ENCODE measurements at places on chromosomes 3 and 15.

GRCh38 chr3:141055136-141055535 is 4.0 kb downstream of the SPSB4 start:
- no peak for DNase-seq

DNA sequence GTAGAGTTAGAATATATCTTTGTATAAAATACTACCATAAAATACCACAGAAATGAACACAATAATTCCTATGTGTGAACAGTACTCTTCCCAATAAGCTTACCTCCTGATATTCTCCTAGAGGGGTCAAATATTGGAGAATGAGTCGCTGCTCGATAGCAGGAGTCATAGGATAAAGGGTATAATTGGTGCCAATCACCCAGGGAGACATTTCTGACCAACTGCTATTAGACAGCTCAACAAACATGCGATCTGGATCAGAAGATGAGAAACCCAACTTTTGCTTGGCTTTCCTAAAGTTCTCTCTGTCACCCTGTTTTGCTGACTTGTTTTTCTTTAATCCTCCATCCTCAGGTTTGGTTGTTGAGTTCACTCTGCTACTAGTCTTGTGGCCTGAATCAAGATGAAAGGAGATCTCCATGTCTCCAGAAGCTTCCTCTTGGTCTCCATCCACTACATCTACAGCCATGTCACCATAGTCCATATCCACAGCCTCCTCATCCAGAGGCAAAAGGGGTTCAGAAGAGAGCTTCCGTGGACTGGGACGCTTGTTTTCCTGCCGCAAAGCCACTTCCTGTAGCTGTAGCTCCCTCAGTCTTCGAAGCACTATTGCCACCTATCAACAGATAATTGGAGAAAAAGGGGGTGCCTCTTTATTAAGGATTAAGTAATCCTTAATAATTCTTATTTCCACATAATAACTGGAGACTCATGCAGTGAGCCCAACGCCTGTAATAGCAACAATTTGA is 50.4 kb downstream of the RBM15B start:
- no peak for DNase-seq

DNA sequence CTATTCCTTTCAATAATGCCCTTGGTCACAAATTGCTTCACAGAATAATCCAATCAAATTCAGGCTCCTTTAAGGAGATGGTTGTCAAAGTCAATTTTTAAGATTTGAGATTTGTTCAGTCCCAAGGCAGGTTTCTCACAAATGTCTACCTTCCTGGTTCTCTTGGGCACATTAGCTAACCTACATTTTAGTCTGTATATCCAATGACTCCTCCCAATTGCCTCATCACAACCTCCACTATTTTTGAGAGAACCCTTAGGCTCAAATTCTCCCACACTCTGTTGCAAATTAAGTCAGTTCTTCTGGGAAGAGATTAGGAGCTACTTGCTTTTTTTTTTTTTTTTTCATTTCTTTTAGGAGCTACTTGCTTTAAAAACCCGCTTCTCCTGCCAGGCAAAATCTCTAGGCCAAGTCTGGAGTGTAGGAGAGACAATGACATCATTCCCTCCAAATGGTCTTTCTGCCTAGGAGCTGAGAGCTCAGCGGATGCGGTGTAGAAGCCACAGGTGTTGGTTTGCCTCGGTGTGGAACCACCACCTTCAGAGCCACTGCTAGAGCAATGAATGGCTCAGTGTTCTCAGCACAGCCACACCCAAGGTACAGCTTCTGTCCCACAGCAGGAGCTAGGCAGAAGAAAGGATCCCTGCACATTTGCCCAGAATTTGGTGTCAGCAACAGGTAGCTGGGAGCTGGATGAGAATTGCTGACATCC is 10.0 kb upstream of the INO80 start:
- DNase-seq, result no peak

- peak; percentile 58 for DNase-seq
Measured at GRCh38 chr3:58414538-58415197, 19.0 kb downstream of the PDHB start.

- no peak for DNase-seq
Measured at GRCh38 chr3:169090559-169090958, 573.0 kb downstream of the MECOM start.

DNA sequence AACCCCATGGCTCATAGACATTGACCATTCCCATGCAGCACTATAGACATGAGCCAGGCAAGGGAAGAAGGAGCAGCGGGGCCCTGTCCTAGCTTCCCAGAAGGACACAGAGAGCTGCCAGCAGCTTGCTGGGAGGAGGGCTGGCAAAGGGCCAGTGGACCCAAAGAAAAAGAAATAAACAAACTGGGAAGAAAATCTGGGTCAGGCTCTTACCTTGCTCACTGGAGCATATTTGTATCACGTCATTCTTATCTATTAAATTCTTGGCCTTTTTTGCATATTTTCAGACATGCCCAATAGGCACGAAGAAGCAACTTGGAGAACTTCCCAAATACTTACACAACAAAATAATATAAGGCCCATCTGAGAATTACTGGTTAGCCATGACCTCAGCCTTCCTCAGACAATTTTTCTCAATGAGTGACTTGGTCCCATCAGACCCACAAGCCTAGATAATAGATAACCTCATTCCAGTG is 28.4 kb downstream of the RASGRP1 start:
- DNase-seq, result no peak

DNA sequence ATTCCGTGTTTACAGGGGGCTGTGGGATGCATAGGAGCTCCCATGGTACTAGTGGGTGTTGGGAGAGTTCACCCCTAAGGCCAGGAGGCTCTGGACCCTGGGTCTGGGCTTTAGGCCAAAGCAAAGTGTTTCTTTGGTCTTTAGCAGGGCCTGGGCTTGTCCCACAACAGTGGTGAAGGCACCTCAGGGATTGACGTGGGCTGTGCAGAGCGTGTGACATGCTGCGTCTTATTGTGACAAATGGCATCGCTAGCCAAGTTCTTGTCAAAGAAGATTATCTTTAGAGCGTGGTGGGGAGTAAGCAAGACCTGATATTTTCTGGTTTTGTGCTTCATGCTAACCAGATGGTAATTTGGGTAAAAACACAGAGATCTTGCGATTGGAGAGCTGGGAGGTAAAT is 170.1 kb downstream of the APBA2 start:
- DNase-seq, result no peak

DNA sequence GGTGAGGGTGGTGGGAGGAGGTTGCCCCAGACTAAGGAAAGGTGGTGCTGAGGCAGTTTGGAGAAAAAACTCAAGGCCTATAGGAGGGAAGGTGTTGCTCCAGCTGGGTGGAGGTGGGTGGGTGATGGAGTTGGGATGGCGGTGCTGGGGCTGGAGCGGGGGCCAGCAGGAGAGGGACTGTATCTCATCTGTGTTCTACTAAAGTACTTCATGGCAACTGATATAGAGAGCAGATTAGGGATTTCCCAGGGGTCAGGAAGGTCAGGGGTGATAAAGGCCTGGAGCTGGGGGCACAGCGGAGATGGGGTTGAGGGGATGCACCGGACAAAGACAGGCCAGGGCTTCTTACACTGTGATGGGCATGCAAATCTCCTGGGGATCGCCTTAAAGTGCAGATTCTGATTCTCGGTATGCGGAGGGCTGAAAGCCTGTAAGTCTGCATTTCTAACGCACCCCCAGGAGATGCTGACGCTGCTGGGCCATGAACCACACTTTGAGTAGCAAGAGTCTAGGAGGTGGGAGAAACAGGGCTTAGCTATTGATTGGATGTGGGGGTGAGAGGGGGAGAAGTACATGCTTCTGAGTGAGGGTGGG is 4.2 kb downstream of the KLHL40 start:
- no peak for DNase-seq

- DNase-seq, result peak; percentile 20
Measured at GRCh38 chr3:141306922-141307321, 61.4 kb upstream of the ZBTB38 start.

GRCh38 chr15:39735120-39735717 is 47.4 kb downstream of the FSIP1 start:
- DNase-seq, result no peak

DNA sequence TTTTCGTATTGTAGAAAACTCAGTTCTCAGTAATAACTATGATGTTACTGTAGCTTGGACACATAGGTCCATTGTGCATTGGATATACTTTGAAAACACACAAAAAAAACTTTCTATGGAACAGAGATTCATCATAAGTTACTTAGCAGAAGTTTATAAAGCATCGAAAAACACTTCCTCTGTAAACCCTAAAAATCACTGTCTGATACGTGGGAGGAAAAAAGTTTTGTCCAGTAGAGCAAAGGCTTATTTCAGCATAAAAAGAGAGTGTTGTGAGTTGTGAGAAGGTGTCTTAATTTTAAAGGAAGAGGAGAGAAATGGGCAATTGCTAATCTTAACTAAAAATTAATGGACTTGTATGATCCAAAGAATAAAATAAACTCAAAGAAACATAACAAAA is 64.8 kb downstream of the OSTN start:
- DNase-seq, result no peak

- DNase-seq, result no peak
Measured at GRCh38 chr15:98728082-98728810, 79.9 kb downstream of the IGF1R start.

- no peak for DNase-seq
Measured at GRCh38 chr3:65449841-65450428, 588.8 kb downstream of the MAGI1 start.

DNA sequence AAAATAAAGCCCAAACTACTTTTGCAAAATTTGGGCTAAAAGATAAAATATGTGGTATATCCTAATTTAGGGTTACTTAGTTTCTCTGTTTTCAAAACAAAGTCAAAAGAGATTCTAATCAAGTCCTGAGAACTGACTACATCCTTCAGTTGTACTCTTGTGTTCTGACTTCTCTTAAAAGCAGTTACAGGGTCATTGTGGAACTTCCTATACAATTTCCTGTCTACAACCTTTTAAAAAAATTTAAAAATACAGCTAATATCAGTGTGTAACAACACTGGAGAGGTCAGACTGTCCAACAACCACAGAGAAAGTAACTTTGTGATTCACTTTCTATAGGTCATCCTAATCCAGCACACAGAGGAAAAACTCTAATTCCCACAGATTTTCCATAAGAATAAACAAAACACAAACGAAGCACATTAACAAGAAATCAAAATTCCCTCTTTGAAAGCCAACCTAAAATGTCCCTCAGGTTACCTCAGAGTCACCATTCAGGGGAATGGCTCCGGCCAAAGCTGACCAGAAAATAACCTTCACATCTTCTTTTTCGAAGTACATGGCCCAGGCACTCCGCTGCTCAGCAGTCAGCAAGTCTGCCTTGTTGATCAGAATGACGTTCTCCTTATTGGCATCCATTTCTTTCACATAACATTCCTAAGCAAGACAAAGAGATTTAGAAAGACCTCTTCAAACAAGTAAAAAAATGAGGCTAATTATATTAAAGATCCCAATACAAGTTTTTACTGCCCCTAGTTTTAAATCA is 13.3 kb downstream of the LSG1 start:
- DNase-seq, result no peak

DNA sequence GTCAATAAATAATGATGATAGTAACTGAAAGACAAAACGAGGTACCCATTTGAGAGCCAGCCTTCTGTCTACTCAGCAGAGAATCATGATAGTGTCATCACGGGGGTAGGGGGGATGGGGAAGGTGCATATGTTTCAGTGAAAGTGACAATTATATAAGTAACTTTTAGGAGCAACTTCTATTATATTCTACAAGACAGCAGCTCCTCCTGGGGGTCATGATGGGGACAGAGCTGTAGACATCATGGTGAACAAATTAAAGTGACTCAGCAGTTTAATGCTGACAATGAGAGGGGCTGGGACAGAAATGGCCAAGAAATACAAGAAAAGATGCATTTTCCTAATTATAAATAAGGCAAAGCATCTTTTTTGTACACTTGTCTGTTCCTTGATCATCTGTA is 11.8 kb downstream of the CAPN3 start:
- no peak for DNase-seq

GRCh38 chr3:178669758-178670157 is 133.5 kb downstream of the KCNMB2 start:
- DNase-seq, result no peak

DNA sequence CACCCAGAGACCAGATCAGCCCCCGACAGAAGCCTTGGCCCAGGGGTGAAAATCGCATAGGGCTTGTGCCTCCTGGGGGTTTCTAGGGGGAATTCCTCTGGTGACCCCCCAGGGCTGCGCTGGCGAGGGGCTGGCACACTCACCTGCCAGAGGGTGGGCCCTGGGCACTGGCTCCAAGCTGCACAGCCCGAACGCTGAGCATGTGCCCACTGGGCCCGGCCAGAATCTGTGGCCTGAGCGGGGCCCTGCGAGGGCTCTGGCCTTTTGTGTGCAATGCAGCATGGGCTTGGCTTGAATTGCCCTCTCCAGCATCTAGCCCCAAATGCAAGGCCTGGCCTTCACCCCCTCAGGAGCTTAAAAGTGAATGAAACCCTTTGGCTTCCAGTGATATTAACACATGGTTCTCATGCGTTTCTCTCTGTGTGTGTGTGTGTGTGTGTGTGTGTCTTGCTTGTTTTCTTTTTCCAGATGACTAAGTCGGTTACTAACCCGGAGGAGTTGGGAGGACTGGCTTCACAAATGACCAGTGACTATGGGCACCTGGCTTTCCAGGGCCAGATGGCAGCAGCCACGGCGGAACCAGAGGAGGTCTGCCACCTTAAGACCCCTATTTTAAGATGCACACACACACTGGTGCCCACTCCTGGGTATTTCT is 259.1 kb upstream of the TPM1 start:
- no peak for DNase-seq

DNA sequence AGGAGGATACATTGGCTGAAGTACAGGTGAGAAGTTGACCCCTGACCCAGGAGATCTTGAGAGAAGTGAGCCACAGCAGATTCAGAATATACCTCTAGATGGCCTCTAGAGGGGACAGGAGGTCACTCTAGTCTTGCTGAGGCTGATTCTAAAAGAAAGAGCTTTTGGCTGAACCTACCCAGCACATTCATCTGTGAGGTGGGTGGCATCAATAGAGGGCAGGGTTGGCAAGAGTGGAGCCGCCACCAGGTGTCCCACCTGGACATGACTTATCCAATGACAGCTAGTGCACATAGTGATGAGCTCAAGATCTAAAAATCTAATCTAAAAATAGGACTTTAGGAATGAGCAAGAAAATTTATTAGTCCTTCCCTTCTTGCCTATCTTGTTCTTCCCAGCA is 51.6 kb downstream of the CYP19A1 start:
- DNase-seq, result no peak

DNA sequence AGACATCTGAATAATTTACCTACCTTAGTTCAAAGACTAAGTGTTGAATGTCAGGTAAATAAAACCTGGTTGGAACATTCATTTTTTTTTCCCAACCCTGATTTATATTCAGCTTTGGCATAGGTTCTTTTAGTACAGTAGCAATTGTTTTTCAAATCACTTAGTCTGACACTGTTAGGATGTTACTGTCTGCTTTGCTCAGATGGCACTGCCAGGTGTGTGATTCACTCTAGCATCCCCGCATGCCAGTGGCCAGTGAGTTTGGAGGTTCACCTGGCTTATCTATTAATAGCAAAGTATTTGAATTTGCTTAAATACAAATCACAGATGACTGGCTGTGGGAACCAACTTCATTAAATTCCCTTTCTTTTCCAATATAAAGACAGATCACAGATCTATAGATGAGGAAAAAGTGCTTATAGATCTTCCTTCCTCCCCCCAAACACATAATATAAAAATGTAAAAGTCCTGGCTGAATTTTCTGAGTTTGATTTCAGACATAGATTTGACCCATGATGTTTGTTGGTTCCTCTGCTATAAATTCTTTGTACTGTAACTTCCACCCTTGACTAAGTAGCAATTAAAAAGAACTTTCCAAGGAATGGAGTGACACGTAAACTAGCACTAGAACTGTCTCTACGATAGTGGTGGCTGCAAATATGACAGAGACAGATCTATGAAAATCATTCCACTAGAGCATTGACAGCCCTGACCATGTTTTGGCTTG is 3.9 kb downstream of the THBS1 start:
- no peak for DNase-seq
